NCI-H460 (cell line): ENCODE measurements at places on chromosomes 3 and 15.

GRCh38 chr3:122690096-122690495 is 9.5 kb downstream of the PARP14 start:
- no peak for DNase-seq

GRCh38 chr3:3551981-3552380 is 247.2 kb upstream of the LRRN1 start:
- DNase-seq, result no peak

- DNase-seq, result no peak
Observed at GRCh38 chr15:60803059-60803458, 324.1 kb upstream of the ICE2 start.

- DNase-seq, result peak; percentile 30
Observed at GRCh38 chr3:9727041-9727595, 4.4 kb upstream of the BRPF1 start.

GRCh38 chr15:76293361-76293760 is 17.9 kb downstream of the ETFA start:
- no peak for DNase-seq

DNA sequence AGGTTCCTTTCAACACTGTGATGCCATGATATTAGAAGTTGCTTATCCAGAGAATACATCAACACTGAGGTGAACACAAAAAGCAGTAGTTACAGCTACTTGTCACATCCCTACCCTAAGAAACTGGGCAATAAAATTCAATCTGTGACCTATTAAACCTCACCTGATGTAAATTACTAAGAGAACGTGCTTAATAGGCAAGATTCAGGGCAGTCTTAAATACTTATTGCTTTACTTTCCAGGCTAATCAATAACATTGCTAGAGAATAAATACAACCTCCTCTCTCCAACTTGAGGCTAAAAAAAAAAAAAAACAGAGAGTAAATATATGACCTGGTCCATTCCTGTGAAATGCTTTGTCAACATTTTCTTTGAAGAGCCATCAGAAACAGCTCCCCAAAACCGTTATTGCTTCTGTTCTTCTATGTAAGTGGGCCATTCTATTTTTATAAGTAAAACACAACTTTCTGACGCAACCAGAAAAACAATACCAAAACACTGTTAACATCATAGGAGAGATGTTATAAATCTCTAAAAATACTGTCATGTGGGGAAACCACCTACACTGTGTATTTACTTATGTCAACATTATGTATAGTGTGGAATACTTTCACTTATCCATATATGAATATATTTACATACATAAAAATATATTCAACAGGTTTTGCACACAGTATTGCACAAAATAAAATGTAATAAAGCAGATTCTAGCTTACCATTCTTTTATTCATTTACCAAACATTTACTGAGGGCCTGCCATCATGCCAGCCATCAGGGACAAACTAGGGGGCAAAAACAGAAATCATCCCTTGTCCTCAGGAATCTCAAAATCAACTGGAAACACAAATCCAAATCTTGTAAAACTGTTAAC is 2.7 kb downstream of the NKIRAS1 start:
- DNase-seq, result no peak

GRCh38 chr3:102525624-102526023 is 90.8 kb downstream of the ZPLD1 start:
- DNase-seq, result no peak

DNA sequence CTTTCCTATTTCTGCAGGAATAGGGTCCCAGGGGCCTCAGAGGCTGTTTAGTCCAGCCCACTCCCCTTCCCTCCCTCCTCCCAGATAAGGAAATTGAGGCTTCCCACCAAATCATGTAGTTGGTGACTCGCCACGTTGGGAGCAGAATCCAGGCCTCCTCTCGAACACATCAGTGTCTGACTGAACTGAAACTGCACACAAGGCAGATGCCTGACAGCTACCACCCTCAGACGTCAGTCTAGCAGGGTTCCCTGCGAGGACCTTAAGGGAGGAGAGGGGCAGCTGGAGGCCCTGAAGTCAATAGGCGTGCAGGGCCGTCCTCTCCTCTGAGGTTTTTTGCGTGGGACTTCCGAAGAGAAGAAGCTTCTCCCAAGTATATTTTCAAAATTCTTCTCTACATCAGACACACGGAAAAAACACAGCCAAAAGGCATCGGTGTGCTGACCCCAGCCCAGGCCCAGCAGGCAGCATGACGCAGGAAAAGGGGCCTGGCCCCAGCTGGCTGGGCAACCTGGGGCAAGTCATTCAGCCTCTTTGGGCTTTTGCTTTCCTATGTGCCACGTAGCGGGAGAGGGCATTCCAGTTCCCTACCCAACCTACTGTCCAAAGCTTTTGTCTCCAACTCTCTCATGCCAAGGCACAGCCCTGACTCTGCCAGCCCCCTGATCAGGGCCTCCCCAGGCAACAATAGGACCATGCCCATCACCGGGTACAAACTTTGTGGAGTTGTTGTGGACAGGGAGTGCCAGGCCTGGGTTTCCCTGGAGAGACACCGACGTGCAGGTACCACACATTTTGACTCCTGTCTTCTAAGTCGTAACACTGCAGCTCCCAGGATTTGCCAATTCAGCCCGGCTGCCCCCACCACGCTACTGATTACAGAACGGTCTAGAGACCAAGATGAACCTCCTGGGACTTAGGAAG is 283.1 kb downstream of the XXYLT1 start:
- no peak for DNase-seq

DNA sequence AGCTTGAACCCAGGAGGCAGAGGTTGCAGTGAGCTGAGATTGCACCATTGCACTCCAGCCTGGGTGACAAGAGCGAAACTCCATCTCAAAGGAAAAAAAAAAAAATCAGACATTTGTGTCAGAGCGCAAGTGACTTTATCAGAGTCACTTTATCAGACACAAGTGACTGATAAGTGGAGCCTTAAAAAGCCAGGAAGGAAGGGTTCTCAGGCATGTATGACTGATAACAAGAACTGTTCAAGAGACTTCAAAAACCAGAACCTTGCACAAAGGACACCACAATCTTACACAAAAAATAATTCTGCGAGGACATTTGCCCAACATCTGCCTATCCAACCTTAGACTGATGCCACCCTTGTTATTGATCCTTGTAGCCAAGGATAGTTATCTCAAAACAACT is 13.3 kb upstream of the CFAP44 start:
- no peak for DNase-seq

GRCh38 chr3:195895861-195896360 is 12.4 kb downstream of the TNK2 start:
- no peak for DNase-seq

- no peak for DNase-seq
Observed at GRCh38 chr15:39884351-39884750, 35.7 kb downstream of the GPR176 start.
